T-cell (primary cell): ENCODE measurements at places on chromosomes 2 and 18.
A peak's percentile ranks its signal among the peaks of the same experiment; 100 is the strongest.

DNA sequence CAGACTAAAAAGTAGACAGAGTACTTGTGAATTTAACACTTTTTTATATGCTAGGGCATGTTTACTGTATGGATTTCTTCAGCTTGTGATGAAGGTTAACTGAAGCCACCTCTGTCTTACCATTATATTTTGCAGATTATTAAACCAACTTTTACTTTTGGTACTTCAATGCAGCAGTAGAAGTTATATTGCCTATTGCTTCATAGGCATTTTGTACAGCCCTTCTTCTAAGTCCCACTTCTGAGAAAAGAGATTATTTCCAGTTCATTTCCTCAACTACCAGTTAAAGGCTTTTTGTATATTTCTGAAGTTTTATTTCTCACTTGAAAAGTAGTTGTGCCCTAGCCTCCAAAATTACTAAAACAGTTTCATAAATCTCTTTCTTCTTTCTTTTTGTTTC is 256.4 kb upstream of the FBXO11 start:
- no peaks in the 10 kb centered on the region for H3K27me3 ChIP-seq
- no peaks in the 10 kb centered on the region for H3K36me3 ChIP-seq
- no peak overlapping the region for H3K27ac ChIP-seq
- H3K4me1 ChIP-seq: no peaks in the 10 kb centered on the region

DNA sequence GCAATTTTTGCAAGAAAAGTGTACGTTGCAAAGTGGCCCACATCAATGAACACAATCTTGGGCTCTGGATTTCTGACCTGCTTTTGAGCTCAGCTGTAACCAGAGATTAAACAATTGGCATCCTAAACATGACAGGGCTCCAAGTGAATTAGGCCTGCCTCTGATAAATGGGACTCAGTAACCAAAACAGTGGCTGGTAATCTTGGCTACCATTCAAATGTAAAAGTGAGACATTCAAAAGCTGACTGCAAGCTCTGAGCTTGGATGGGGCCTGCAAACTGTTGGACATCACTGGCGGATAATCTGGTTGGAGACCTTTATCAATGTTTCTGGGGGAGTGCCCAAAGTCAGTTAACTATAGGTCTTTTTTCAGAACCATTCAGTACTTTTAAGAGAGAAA is 160.7 kb downstream of the RAB3GAP1 start:
- H3K27ac ChIP-seq: no peak overlapping the region
- H3K27me3 ChIP-seq: no peaks in the 10 kb centered on the region
- H3K4me3 ChIP-seq: no peak overlapping the region
- no peaks in the 10 kb centered on the region for H3K4me1 ChIP-seq
- H3K36me3 ChIP-seq: no peaks in the 10 kb centered on the region
- DNase-seq: no peak

DNA sequence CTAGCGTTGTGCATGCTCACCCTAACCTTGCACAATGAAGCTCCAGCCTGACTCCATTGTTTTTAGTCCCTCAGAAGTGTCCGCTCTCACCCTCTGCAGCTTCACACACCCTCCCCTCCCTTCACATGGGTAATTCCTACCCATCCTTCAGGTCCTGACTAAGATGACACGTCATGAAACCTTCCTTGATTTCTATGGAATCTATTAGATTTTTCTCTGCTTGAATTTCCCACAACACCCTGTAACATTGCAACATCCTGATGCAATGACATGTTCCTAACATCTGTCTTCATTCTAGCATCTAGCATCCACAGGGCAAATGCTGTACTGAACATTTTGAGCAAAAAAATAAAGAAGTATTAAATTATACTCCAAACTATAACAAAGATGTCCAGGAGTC is 77.0 kb upstream of the PID1 start:
- no peaks in the 10 kb centered on the region for H3K4me1 ChIP-seq
- H3K27me3 ChIP-seq: no peaks in the 10 kb centered on the region
- DNase-seq: no peak
- no peak overlapping the region for H3K27ac ChIP-seq
- H3K36me3 ChIP-seq: no peaks in the 10 kb centered on the region
- no peak overlapping the region for H3K4me3 ChIP-seq

DNA sequence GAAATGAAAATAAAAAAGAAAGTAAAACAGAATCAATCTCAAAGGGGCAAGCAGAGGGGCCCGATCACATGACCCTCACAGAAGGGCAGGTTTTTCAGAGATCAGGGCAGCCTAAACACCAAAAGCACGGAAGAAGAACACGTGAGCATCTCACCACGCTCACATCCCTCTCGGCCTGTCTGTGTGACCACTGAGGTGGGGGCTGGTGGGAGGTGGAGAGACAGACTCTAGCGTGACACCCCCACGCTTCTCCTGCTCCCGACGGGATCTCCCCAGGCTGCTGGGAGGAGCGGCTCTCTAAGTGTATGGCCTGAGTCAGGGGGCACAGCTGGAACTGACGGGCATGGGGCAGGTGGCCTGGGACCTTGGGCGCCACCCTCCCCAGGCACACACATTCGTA is 23.5 kb upstream of the MTERF4 start:
- no peaks in the 10 kb centered on the region for H3K27me3 ChIP-seq
- no peak overlapping the region for H3K4me3 ChIP-seq
- peaks cover 20% of the 10 kb centered on the region for H3K36me3 ChIP-seq

- no peak for DNase-seq
- H3K4me3 ChIP-seq: no peak overlapping the region
- H3K27me3 ChIP-seq: no peaks in the 10 kb centered on the region
Observed at GRCh38 chr2:197158591-197159550, 151.7 kb downstream of the ANKRD44 start.

DNA sequence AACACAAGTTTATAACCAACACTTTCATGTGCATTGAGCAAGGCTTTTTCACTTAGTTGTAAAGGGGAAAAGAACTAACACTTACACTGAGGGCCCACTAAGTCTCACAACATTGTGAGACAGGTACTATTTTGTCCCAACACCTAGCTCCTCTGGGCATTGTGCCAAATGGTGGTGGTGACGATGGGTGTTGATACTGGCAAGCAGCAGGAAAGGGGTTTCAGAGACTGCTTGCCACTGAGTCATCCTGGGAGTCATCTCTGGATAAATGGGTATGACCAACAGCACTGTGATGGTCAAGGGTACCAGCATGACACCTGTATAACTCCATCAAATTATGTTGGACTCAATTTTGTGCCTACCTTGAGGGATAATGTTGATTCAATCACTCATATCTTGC is 138.8 kb upstream of the ITGA6 start:
- peak; percentile 54 for DNase-seq
- H3K4me3 ChIP-seq: no peak overlapping the region
- H3K27me3 ChIP-seq: no peaks in the 10 kb centered on the region
- peaks cover 17% of the 10 kb centered on the region for H3K4me1 ChIP-seq

GRCh38 chr2:181036848-181037603 is 56.6 kb downstream of the UBE2E3 start:
- H3K4me3 ChIP-seq: no peak overlapping the region
- no peaks in the 10 kb centered on the region for H3K36me3 ChIP-seq
- H3K27ac ChIP-seq: no peak overlapping the region
- no peaks in the 10 kb centered on the region for H3K27me3 ChIP-seq
- no peaks in the 10 kb centered on the region for H3K4me1 ChIP-seq

GRCh38 chr2:37282746-37283145 is 41.9 kb downstream of the PRKD3 start:
- H3K27ac ChIP-seq: no peak overlapping the region
- no peaks in the 10 kb centered on the region for H3K27me3 ChIP-seq
- no peak for DNase-seq
- no peaks in the 10 kb centered on the region for H3K4me1 ChIP-seq

DNA sequence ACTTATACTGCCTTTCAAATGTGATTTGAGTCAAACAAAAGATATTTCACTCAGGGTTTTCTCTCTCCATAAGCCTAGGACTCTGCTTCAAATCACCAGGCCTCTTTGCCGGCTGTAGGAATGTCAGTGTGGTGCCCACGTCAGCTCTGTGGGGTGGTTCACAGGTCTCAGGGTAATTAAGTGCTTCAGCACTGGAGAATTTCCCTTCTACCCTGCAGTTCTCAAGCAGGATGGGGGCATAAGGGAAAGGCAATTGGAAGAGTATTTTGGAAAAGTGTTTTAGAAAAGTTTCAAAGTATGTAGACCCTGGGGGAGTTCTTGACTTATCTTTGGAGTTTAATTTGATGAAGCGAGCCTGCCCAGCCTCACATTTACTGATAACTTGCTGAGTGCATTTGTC is 9.6 kb downstream of the CNGA3 start:
- no peak overlapping the region for H3K27ac ChIP-seq
- H3K4me1 ChIP-seq: no peaks in the 10 kb centered on the region
- peaks cover 9% of the 10 kb centered on the region for H3K27me3 ChIP-seq
- no peak overlapping the region for H3K4me3 ChIP-seq
- DNase-seq: no peak
- H3K36me3 ChIP-seq: no peaks in the 10 kb centered on the region

DNA sequence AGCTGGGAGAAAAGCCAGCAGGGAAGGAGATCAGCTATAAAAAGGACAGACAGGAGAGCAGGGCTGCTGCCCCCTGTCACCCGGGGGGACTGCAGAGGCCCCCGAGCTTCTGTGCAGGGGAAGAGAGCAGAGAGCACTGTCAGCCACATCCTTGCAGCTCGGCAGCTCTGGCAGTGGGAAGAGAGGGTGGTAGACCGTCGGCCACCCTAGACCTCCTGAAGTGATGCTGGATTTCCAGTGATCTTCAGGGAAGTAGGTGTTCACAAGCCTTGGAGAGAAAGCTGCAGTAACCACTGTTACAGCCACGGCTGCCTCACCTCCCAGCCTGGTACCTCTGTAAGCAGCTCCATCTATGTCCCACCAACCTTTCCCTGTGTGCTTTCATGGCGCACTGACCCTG is 134.9 kb downstream of the TFCP2L1 start:
- no peak overlapping the region for H3K4me3 ChIP-seq
- DNase-seq: no peak
- no peaks in the 10 kb centered on the region for H3K4me1 ChIP-seq
- peaks cover 2% of the 10 kb centered on the region for H3K27me3 ChIP-seq

GRCh38 chr18:53426666-53427184 is 797.7 kb downstream of the MBD2 start:
- no peaks in the 10 kb centered on the region for H3K4me1 ChIP-seq
- no peak for DNase-seq
- no peak overlapping the region for H3K4me3 ChIP-seq
- H3K27ac ChIP-seq: no peak overlapping the region
- no peaks in the 10 kb centered on the region for H3K36me3 ChIP-seq
- H3K27me3 ChIP-seq: no peaks in the 10 kb centered on the region

DNA sequence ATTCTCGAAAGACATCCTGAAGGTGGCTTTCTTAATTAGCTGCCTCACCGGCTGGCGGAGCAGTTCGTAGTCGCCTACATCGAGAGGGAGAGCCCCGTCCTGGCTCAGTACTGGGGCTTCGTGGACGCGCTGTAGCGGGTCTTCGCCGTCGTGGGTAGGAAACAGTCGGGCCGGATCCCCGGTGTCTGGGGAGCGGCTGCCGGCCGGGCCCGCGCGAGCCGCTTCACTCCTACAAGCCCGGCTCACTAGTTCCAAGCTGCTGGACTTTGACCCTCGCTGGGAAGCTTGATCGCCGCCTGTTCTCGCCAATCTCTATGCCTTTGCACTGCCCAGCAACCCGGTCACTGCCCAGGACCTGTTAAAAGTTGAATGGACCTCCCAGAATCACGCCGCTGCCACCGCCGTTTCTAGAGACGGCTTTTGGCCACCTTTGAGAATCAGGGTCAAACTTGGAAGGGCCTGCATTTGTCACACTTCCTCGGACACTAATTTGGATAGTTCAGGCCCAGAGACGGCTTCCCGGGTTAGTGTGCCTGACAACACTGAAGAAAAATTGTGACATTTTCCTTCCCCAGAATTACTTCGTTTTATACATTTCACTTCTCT is 41.4 kb upstream of the AKAIN1 start:
- DNase-seq: no peak
- peaks cover 13% of the 10 kb centered on the region for H3K36me3 ChIP-seq
- peak overlapping the region; percentile 96 for H3K27ac ChIP-seq

GRCh38 chr2:182435754-182436153 is 8.9 kb upstream of the PDE1A start:
- H3K27me3 ChIP-seq: no peaks in the 10 kb centered on the region
- H3K4me3 ChIP-seq: no peak overlapping the region
- no peak overlapping the region for H3K27ac ChIP-seq
- DNase-seq: no peak

GRCh38 chr2:20215183-20216040 is 9.5 kb downstream of the SDC1 start:
- peaks cover 55% of the 10 kb centered on the region for H3K27me3 ChIP-seq
- no peaks in the 10 kb centered on the region for H3K4me1 ChIP-seq
- H3K4me3 ChIP-seq: no peak overlapping the region
- DNase-seq: no peak

DNA sequence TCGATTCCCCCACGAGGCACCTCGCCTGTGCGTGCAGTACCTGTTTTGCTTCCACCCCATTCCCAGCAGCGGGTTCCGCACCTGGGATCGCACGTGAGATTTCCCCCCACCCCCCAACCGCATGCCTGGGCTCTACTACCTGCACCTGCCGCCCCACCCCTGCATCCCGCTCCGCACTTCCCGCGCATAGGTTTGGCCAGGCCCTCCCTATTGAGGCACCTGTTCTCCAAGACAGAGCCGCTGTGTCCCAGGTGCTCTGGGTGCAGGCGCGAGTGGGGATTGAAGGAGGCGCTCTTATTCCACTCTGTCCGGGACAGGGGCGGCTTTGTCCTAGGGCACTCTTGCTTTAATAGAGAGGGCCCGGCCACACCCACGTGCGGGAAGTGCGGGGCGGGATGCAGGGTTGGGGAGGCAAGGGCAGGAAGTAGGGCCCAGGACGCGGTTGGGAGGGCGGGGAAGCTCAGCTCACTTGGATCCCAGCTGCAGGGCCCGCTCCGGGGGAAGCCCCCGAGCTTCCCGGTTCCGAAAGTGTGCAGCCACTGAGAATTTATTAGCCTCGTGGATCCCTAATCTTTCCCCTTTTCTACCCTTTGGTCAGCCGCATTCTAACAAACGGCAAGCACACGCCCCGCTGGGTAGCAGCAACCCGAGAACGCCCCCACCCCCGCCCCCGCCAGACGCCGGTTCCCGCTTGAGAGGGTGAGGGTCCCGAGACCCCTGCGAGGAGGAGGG is 670 bp upstream of the MOCOS start:
- peaks cover 28% of the 10 kb centered on the region for H3K27me3 ChIP-seq
- H3K4me3 ChIP-seq: peak overlapping the region; percentile 91

DNA sequence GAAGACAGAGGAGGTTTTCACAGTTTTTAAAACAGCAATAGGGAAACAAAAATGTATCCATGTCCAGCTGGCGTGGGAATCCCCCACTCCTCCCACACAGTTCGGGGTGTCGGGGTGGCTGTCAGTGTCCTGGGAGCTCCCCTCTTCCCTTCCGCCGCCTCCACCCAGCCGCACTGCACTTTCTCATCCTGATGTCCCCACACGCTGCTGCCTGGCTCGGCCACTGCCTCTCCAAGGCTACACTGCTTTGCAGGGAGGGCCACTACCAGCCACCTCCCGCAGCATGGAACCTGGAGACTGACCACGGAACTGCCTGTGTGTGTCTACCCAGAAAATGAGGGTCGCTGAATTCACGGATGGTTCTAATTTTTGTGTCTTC is 138.7 kb upstream of the CTDP1 start:
- no peak overlapping the region for H3K27ac ChIP-seq
- peaks cover 18% of the 10 kb centered on the region for H3K27me3 ChIP-seq
- no peaks in the 10 kb centered on the region for H3K36me3 ChIP-seq
- H3K4me1 ChIP-seq: no peaks in the 10 kb centered on the region
- no peak for DNase-seq
